Erythroblast (primary cell): ENCODE measurements at places on chromosomes 6 and 20.

DNA sequence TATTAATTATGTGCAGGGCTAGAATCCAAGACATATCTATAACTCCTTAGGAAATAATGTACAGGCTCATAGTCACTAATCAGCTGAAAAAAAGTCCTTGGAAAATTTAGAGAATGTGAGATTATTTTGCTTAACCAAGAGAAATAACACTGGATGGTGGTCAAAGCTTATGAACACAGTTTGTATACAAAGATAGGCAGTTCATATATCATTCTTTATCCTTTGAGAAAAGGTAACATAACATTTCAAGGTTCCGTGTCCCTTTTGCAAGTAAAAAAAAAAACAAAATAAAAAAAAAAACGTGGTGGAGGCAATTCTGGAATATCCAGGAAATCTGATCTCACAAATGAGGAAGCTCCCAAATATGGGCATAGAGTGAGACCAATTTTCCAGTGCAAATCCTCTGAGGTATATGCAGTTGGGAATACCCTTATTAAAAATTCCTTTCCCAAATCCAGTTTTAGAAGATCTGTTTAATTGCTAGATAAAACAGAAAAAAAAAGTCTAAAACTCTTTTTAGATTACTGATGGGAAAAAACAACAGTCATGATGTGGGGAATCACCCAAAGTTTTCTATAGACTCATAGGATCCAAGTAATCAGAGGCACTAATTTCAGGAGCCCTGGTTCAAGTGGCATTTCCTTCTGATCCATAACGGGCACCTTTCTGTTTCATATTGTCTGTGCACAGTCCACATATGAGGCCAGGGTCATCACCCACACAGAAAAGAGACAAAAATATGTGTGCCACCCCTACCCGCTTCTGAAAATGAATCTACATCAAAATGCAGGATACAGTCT, 17.7 kb upstream of the TNFAIP3 start:
- no peak for DNase-seq

DNA sequence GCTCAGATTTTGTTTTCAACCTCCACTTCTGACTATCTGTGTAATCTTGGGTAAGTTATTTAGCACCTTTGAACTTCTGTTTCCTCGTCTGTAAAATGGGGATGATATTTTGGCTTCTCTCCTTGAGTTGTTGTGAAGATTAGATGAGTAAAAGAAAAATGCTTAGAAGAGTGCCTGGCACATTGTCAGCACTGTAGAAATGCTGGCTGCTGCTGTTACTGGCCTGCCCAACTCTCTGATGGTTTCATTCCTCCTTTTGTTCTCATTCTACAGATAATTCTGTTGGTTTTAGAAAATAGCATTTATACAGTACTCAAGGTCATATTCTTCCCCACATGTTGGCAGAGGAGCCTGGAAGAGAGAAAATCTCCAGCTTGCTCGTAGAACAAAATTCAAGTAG, 547.2 kb upstream of the JAG1 start:
- DNase-seq = no peak

GRCh38 chr6:166032366-166033200, 135.1 kb downstream of the TBXT start:
- no peak for DNase-seq

DNA sequence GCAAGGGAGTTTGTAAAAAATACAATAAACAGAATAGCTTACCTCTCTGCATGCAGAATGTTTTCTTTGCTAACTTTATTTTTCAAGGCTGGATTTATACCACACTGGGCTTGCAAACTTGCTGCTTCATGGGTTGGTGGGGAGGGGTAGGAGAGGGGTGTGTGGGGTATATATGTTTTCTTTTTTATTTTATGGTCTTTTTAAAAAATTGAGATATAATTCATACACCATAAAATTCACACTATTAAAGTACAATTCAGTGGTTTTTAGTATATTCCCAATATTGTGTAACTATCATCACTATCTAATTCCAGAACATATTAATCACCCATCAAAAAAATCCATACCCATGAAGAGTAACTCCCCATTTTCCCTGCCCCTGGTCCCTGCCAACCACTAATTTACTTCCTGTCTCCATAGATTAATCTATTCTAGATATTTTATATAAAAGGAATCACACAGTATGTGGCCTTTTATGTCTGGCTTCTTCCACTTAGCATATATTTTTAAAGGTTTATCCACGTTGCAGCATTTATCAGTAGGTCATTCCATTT, 14.3 kb upstream of the TRPC4AP start:
- DNase-seq = no peak

- no peak for DNase-seq
Observed at GRCh38 chr6:84651583-84651982, 112.8 kb downstream of the TBX18 start.

- DNase-seq = no peak
Observed at GRCh38 chr6:127959869-127960268, 59.0 kb upstream of the THEMIS start.

DNA sequence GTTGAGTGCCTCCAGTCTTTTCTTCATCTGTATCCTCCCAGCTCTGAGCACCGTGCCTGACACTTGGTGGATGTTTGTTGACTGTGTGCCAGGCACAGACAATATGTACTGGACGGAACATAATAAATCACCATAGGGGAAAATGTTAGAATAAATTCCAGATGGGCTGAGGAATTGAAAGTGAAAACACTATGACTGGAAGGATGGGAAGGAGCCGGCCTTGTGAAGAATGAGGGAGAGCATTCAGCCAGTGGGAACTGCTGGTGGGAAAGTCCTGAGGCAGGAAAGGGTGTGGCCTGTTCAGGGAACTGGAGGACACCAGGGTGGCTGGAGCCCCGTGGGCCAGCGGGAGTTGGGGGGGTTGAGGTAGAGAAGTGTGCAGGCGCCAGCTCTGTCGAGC, 75.4 kb downstream of the MTHFD1L start:
- no peak for DNase-seq

DNA sequence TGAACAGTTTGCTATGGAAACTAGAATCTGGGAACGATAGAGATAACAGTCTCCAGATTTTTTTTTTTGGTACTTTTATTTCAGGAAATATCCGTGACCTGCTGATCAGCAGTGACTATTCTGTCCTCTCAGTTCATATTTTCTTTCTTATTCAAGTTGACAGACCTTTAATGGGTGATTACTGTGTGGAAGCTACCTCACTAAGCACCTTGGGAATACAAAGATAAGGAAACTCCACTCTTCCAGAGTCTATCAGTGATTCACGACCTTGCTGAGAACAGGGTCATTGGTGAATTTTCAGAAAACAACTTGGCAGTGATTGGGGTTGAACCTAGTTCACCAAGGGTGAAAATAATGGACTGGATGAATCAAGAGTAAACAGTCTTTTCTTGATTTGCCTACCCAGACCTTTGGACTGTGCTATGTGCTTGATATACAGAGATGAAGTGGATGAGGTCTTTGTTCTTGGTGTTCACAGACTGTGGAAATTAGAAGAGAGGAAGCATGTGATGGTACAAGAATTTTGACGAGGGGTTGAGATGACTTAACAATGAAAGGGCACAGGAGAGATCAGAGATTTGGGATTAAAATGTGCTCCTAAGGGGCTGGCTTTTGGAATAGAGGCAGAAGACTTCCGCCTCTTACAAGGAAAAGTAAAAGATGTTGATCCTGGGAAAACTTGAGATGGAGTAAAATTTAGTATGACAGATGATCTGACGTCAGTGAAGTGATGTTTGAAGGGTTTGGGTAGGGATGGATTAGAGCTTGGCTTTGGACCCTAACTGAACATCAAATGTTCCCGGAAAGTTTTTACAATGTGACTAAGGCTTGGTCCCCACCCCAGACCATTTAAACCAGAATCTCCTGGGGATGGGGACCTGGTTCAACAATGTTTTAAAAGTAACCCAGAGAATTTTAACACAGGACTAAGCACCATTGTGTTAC, 1.2 kb downstream of the KAT14 start:
- DNase-seq = peak; percentile 6

GRCh38 chr20:51463560-51463959, 79.0 kb downstream of the NFATC2 start:
- DNase-seq = no peak

- peak; percentile 55 for DNase-seq
Observed at GRCh38 chr6:125753218-125753936, 3.9 kb downstream of the HEY2 start.

DNA sequence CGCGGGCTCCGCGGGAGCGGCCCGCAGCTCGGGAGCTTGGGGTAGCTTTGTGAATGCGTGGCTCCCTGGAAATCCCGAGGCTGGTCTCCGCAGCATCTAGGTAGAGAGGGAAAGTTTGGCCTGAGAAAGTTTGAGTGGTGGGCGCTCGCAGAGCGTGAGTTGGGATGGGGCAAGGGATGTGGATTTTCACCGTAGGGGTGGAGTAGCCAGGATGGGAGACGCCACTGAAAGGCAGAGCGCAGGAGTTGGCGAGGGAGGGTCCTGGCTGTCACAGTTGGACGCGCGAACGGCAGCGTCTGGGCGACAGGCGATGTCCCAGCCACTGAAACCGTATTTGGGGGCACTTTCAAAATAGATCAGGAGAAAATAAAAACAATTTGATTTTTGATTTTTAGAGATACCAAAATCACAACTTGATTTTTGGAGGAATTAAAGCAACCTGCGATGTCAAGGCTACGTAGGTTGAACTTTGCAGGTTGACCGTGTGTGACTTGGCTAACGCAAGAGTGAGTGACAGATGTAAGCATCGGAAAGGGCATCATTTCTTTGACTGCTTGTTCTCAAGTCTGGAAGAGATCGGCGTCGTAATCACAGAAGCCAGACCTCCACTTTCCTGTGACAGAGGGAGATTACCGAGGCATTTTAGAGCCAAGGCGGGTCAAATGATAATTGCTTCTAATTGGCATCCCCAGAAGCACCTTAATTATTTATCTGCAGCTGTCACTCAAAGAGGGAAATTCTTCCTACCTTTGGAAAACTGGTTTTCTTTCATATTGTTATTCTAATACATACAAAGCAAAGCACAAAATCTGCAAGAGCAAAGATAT, 646 bp downstream of the HEY2 start:
- peak; percentile 85 for DNase-seq

DNA sequence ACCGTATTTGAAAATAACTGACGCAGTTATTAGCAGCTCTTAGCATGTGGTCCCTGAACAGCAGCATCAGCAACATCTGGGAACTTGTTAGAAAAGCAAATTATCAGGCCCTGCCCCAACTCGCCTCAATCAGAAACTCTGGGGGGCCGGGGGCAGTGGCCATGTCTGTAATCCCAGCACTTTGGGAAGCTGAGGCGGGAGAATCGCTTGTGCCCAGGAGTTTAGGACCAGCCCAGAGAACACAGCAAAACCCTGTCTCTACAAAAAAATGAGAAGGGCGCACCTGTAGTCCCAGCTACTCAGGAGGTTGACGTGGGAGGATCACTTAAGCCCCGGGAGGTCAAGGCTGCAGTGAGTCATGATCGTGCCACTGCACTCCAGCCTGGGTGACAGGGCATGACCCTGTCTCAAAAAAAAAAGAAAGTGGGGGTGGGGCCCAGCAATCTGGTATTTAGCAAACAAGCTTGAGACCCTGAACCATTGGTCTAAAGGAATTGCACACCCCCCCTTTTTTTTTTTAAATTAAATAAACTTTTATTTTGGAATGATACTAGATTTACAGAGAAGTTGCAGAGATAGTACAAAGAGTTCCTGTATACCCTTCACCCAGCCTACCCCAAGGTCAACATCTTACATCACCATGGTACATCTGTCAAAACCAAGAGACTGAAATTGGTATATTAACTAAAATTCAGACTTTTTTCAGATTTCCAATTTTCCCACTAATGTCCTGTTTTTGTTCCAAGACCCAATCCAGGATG, 6.7 kb downstream of the SRXN1 start:
- DNase-seq = no peak

DNA sequence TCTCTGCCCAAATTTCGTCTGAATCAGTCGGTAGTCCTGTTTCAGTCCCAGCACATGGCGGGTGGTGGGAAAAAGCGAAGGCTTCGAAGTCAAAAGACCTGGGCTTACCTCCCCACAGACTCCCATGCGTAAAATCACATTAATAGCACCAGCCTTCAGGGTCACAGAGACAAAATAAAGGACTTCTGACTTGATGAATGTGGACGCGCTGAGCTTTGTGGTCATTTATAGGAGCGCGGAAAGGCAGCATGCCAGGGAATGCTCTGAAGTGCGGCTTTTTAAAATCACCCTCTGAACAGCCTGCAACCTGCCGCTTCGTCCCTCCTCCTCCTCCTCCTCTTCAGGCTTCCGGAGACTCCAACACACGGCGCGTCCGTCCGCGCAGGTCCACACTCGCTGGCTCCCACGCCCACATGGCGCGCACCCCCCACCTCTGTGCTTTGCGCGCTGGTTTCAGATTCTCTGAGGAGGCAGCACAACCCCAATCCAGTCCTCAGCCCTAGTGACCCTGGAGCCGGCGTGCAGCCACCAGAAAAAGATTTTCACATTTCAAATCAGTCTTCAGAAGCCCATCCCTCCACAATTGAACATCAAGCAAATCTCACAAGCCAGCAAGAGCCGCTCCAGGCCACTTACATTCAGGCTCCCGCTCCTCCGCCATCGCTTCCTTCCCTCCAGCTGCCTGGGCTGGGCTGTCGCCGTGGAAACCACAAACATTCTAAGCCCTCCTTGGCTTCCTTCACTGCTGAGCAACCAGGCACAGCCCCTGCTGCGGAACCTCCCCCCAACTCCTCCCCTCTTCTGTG, at the start of gene C6orf118:
Gene C6orf118, minus strand, starts transcription at position 680 of the 806 bp plus-strand sequence. Its CDS starts 19 bp downstream, at position 661.
- no peak for DNase-seq

DNA sequence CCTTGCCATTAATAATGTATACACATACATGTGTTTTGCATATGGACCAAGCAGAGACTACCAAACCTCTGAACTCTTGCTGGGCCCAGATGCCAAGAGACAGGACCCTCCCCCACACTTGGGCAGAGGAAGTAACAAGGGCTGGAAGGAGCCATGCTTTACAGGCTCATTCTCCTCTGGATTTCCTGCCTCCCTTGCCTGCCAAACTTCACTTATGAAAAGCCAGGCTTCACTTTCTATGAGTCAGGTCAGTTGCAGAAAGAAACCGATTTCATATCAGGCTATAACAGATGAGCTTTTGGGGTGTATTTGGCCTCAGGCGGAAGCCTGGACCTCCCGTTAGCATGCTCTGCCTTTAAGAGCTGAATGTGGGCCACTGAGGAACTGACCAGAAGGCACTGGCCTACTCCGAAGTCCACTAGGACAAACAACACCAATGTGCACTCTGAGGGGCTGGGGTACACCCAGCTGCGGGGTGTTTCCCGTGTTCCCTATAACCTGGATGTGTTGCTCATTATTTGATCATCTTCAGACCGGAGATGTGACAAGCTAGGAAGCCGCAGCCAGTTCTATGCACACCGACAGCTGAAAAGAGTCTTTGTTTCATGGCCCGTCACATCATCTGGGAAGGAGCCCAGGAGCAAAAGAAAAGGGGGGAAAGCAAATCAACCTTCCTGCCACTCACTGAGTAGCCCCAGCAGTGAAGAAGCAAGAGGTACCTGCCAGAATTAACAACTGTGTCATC, 28.5 kb downstream of the HAO1 start:
- DNase-seq = no peak

DNA sequence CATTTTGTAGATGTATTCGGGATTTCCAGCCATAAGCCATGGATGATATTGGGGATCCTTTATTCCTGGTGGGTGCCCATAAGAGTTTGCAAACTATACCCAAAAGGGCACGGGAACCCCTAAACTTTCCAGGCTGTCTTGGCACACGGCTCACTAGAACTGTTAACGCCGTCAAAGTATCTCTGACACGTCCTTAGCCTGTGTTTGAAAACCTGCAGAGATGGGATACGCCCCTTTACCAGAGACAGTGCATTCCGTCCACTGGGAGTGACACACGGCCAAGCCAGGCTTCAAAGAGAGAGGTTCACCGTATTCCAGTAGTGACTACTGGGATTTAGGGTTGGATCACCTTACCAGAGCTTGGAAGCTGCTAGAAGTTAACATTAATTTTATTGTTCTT, 95.0 kb downstream of the THBS2 start:
- no peak for DNase-seq

GRCh38 chr20:33164763-33165095, 3.2 kb upstream of the BPIFA2 start:
- no peak for DNase-seq

GRCh38 chr6:80667006-80667405, 560.5 kb downstream of the BCKDHB start:
- no peak for DNase-seq
